Stimulated activated CD8-positive, alpha-beta memory T cell treated with anti-CD3 and anti-CD28 coated beads, Interleukin-7, amount 100 ng/mL, for 4 hours (primary cell): ENCODE measurements at places on chromosomes 3 and 15.

GRCh38 chr3:115111632-115112031 lies 35.5 kb downstream of the ZBTB20 start:
- DNase-seq, result no peak

GRCh38 chr3:159028706-159029105 lies 226.9 kb downstream of the MFSD1 start:
- no peak for DNase-seq

DNA sequence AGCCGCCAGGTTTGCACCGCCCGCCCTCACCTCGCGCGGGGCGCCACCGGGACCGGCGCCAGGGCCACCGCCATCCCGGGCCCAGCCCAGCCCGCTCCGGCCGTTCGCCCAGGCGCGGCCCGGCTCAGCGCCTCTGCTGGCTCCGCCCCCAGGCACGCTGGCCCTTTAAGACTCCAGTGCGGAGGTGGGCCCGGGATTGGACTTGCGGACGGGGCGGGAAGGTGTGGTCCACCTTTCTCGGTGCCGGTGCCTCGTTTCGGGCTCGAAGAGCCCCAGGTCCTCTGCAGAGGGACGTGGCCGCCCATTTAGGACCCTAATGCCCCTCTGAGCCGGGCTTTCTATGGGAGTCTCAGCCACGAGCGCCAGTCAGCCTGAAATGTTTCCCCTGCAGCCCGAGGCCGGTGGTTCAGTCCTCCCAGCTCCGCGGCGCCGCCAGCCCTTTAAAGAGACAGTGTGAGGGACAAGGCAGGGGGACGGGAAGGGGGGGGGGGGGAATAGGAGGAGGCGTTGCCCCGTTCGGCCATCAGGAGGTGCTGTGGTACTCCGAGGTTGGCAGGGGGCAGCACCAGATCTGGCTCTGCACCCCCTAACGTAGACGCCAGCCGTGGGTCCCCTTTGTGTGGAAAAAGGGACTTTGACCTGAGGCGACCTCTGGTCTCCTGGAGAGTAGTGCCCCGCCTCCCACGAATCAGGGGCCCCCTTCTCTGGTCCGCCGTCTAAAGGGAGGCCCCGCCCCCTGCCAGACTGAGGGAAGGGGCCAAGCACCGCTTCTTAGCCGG lies 1.0 kb downstream of the HYAL2 start:
- peak; percentile 77 for DNase-seq

GRCh38 chr3:188299068-188299467 lies 145.1 kb downstream of the LPP start:
- peak; percentile 19 for DNase-seq

DNA sequence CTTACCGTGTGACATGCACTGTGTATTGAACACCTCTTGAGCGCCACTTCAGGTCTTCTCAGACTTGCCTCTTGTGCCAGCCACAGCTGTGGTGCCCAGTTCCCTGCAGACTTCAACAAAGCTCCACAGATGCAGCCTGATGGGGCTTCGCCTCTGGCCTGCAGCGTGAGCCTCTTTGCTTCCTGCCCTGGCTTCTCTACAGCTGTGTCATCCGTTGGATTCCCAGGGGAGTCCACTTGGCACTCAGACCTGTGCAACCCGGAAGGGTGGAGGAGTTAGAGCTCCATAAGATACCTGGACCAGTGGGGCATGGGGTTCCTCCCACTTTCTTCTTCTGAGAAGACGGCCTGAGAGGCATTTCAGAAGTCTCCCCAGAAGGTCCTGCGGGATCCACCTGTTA lies 57.7 kb upstream of the BNIP2 start:
- no peak for DNase-seq

DNA sequence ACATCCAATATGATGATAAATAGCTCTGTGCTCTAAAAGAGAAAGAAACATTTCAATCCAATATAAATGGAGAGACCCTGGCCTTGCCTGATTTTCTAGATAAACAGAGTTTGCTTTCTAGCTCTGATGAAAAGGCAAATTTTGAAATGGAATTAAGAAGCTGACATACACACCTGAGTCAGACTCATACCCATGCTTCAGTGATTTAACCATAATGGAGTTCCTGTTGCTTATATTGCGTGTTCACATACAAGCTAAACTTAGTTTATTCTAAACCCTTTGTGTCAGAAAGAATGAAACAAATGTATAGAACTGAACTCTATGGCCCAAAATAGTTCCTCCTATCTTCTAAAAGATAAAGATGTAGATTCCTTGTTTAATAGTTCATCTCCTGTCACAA lies 760.8 kb upstream of the ARPP21 start:
- DNase-seq, result no peak

- DNase-seq, result no peak
Measured at GRCh38 chr3:84601303-84601702, 357.5 kb upstream of the CADM2 start.

- no peak for DNase-seq
Measured at GRCh38 chr15:64460724-64461720, 644 bp downstream of the ZNF609 start.

- no peak for DNase-seq
Measured at GRCh38 chr15:48361685-48362084, 30.5 kb downstream of the DUT start.

DNA sequence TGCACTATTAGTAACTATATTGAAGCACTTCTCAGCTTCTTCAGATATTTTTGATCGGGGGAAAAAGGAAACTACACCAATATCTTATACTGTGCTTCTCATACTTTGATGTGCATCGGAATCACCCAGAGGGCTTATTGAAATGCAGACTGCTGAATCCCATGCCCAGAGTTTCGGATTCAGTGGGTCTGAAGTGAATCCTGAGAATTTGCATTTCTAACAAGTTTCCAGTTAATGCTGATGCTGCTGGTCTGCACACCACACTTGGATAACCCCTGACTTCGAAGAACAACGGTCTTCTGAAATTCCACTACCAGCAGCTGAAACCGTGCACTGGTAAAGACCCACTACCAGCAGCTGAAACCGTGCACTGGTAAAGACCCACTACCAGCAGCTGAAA lies 243.9 kb downstream of the NTRK3 start:
- no peak for DNase-seq
